ENCODE measurements at places on chromosomes 7 and 10.

DNA sequence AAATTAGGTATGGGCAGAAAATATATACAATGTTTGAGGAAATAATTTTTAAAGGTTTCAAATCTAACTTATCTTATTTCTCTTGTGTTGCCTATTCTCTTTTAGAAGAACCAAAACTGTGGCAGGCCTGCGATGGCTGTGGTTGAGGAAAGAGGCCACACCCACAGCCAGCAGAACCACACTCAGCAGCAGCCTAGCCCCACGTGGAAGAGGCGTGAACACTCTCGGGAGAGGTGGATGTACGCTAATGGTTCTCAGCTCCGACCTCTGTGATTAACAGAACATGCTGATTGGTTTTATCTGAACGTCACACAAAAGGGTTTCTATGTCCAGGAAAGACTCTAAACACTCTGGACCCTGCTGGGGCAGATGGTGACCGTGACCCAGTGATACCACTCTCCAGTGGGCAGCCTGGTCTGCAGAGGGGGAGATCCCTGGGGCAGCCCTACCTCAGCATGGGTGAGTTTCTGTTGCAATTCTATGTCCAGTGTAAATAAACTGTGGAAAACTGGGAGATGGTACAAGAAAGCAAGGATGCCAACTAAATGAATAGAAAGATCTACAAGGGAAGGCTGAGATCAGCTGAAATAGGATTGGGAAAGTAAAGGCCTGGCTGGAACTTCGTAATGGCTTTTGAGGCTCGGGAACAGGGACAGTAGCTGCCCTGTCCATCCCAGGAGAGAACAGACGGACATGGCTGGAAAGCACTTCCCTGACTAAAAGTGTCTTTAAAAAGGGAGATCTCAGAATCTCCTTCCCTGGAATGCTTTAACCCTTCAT, 26.6 kb downstream of the DIP2C start:
- DNase-seq = no peak

DNA sequence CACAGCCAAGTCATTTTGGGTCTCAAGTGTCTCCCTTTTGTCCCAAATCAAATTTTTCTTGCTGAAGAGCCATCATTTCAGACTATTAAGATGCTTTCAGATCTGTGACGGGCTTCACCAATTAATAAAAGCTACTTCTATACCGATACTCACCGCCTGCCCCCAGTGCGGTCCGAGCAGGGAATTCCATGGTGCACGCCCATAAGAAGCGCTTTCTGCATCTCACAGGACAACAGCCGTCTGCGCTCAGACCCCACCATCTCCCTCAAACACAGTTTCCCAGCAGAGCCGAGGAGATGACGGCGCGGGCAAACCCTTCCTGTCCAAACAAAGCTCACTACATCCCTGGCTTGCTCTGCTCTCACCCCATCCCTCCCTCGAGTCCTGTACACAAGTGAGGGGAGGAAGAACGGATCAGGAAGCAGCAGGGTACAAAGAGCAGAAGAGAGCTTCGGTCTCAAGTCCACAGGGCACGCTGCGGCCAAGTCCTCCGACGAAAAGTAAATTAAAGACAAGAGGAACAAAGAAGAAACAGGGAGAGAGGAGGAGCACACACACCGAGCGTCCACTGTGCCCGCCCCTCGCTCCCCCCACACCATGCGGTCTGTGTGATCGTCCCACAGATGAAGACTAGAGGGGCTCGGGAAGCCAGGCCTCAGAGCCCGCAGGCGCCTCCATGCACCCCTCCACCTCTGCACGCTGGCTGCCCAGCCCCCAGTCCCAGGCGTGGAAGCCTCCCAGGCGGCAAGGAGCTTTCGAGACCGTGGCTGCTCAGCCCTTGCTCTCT, 121.9 kb downstream of the MAD1L1 start:
- no peak for DNase-seq

- no peak for DNase-seq
These were observed 156.7 kb upstream of the BET1 start for GRCh38 chr7:94160719-94161435.

GRCh38 chr10:130424418-130424817, 288.2 kb downstream of the GLRX3 start:
- no peak for DNase-seq

- no peak for DNase-seq
These were observed 426.6 kb downstream of the DNAJB6 start for GRCh38 chr7:157763279-157764000.

DNA sequence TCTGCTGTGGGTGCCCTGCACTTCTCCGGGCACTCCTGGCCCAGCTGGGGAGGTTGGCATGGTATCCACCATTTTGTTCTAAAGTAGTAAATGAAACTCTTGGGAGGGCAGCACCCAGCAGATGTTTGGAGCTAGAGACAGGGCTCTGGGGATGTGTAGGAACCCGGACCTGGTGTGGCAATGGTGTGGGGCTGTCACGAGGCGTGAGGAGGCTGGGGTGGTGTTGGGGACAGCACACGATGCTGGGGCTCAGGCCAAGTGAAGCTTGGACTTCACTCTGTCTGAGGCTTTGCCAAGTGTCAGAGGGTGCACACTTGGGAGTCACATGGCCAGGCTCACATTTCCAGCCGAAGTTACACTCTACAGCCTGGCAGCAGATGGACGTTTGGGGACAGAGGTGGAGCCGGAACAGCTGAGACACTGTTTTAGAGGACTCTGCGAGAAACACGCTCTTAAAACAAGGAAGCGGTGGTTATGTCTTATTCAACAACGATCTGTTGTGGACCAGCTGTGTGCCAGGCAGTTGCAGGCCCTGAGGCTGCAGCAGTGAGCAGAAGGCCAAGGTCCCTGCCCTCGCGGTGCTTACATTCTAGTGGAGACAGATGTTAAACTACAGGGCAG, 118.2 kb downstream of the CUX1 start:
- DNase-seq = no peak

- no peak for DNase-seq
These were observed 36.8 kb downstream of the MYOF start for GRCh38 chr10:93445097-93445960.

GRCh38 chr7:76047305-76047810, 442 bp downstream of the STYXL1 start:
- DNase-seq = no peak

DNA sequence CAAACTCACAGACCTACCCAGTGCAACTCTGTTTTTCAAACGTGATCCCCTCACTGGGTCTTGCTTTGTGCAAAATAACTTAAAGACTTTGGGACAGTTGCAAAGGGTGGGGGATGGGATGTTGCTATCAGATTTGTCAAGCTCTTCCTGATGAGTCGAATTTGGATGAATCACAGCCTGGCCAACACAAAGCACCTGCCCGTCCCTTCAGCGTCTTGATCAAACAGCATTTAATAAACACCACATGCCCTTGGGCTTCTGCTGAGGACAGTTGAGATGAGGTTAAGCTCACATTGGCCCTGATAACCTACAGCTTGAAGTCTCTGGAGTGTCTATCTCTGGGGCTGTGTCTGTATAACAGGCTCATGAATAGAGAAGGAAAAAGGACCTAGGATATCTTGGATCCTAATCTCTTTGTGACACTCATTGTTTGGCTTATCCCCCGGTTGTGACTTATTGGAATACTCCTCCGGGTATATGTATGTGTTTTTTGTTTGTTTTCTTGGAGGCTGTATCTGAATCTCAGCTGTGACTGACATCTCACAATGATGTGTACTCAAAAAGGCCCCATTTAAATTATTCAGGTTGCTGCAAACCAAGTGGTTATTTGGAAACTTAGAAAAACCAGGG, 132.6 kb upstream of the NAMPT start:
- DNase-seq = no peak

GRCh38 chr10:48508791-48509772, 95.8 kb downstream of the ARHGAP22 start:
- DNase-seq = no peak

- no peak for DNase-seq
These were observed 17.6 kb downstream of the DNTT start for GRCh38 chr10:96321822-96322221.

GRCh38 chr10:31886885-31887284, 41.7 kb downstream of the ARHGAP12 start:
- DNase-seq = no peak

DNA sequence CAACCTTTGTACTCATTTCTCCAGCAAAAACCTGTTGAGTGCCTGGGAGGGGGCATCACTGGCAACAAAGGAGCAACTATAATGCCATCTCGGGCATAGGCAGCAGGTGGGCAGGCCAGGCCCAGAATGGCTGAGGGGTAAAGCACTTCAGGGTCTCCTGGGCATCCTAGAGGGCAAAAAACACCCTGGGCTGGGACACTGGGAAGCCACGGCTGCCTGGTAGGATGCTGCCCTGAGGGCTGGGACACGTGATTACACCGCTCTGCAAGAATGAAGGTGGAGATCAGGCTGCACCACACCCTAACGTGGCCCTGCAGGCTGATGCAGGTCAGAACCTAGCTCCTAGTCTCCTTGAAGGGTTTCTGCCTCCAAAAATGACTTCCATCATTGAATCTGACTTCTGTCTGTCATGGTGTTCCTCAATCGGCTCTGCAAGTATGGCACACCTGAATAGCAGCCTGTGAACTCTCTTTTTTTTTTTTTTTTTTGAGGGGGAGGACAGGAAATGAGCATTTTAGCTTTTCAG, 4.5 kb upstream of the TRAPPC14 start:
- no peak for DNase-seq

GRCh38 chr7:29508608-29509007, 55.0 kb upstream of the PRR15 start:
- DNase-seq = no peak

GRCh38 chr7:141976524-141977245, 3.1 kb upstream of the TAS2R38 start:
- DNase-seq = no peak

DNA sequence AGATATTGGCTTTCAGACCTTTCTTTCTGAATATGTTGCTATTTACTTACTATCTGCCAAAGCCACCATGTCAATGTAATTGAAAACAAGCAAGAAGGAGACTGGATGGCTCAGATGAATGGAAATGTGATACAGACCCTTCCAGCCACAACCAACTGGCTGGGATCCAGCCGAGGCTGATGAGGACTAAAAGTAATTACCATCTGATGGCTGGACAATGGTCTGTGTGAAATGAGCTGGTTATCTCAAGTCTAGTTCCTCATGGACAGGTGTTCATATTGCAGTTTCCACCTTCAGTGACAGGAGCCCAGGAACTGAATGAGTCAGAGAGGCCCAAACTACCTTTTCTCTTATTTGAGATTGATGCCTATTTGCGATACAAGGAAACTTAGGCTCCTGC, 267.5 kb downstream of the GATA3 start:
- no peak for DNase-seq

GRCh38 chr10:5293691-5294550, 70.8 kb upstream of the UCN3 start:
- no peak for DNase-seq

DNA sequence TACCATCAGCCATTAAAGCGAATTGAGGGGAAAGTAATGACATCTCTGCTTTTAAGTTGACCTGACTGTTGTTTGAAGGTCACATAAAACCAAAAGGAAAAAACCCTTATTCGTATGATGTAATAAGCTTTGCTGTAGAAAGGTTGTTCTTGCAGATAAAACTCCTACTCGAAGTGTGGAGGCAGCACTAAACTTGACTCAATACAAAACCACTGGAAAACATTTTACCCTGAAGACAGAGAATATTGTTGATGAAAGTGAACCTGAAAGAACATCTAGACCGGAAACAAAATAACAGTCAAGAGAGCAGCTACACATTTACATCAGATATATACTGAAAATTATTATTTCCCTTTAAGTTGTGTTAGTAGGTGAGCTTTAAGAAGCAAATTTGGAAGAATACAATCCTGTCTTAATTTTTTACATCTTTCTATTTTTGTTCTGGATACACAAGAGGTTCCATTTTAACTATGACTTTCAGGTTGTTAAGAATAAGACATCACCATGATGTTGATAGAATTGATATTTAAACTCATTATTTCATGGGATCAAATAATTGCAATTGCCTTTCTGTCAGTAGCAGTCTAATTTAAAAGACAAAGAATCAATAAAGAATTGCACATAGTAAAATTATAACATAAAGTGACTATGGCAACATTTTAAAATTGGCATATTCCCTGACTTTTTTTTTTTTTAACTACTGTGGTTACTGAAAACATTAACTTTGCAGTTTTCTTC, 6.4 kb downstream of the ETV1 start:
- DNase-seq = no peak

DNA sequence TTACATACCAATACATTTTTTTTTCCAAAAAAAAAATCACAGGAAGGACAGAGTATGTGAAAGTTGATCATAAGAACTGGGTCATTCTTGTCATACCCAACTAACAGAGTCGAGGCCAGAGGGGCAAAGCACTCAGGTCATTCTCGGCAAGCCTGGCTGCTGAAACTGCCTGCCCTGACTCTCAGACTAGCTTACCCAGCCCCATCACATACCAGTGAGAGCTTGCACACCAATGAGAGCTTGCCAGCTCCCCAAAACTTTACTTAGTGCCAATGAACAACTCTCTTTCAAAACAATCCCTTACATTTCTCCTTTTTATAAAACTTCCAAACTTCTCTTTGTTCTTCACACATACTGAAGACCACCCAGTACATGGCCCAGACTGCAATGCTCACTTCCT, 48.9 kb downstream of the VOPP1 start:
- DNase-seq = no peak

GRCh38 chr10:44382131-44382858, 2.6 kb downstream of the CXCL12 start:
- DNase-seq = no peak

Measured in stimulated activated CD8-positive, alpha-beta memory T cell treated with anti-CD3 and anti-CD28 coated beads, Interleukin-2, amount 100 ng/mL, for 1 hour (primary cell).